ENCODE measurements at places on chromosomes 13 and 19.

DNA sequence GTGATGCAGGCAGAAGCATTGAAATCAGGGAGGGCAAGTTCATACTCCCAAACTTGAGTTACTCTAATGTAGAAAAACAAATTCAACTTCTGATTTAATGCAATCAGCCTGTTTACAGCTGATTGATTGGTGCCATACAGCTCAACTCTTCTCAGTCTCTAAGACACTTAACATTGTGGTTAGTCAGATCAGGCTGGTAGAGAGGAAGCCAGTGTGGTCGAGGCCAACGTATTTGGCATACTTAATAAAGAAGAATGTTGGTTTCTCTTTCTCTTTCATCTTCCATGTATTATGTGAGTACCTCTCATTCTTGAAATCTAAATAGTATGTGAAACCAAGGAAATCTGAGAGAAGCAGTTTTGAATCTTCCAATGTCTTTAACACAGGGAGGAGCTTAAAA lies 255.0 kb upstream of the SLITRK1 start:
- peak; percentile 48 for DNase-seq

DNA sequence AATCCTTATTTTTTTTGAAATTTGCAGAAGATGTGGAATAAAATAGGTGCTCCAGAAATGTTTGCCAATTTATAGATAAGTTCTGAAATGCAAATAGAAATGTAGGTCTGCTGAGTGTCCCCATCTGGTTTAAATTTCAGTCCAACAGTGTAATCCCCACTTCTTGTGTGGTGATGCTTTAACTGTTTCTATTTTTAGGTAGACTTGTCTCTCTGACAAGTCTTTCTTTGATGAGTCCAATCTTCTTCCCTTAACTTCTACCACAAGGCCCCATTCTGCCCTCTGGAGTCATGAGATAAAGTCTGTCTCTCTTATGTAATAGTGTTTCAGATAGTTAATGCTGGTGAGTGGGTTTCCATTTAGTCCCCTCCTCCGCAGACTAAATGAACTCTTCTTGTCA lies 390.4 kb downstream of the RFC3 start:
- no peak for DNase-seq

DNA sequence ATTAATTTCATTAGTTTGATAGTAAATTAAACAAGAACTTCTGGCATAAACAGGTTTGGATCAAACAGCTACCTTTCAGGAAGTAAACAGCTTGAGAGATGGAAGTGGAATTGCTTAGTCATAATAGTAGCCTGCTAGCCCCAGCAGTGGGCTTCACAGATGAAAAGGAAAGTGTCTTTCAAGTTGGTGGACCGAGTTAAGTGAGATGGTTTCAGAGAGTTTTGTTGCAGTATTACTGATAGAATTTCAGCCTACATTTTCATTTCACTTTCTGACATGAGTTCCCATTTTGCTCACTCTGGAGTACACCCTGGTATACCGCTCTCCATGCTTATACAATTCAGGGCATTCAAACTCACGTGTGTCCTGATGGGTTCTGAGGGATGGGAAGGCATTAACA lies 2.0 kb upstream of the PTOV1 start:
- DNase-seq, result no peak

GRCh38 chr13:93559718-93560117 lies 333.1 kb downstream of the GPC6 start:
- peak; percentile 80 for DNase-seq

- peak; percentile 45 for DNase-seq
Measured at GRCh38 chr13:33797622-33798021, 20.3 kb upstream of the RFC3 start.

GRCh38 chr19:7874897-7875273 lies 695 bp upstream of the PRR36 start:
- no peak for DNase-seq

DNA sequence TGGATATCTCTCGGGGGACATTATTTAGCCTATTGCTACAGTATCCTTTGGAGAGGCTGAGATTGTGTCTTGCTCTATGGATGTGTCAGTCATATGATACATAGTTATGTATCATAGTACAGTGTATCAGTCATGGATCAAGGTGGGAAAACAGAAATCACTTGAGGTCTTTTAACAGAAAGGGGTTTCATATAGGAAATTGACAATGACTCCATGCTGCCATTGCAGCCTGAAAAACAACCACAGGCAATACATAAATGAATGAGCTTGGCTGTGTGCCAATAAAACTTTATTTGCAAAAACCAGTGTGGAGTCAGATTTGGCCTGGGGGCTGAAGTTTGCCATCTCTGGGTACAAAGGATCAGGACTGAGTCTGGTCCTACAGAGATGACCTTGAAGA lies 35.4 kb downstream of the COLGALT1 start:
- DNase-seq, result no peak

GRCh38 chr13:79668201-79668752 lies 187.3 kb downstream of the NDFIP2 start:
- DNase-seq, result no peak

- peak; percentile 54 for DNase-seq
Measured at GRCh38 chr19:19405971-19406877, 749 bp downstream of the GATAD2A start.

DNA sequence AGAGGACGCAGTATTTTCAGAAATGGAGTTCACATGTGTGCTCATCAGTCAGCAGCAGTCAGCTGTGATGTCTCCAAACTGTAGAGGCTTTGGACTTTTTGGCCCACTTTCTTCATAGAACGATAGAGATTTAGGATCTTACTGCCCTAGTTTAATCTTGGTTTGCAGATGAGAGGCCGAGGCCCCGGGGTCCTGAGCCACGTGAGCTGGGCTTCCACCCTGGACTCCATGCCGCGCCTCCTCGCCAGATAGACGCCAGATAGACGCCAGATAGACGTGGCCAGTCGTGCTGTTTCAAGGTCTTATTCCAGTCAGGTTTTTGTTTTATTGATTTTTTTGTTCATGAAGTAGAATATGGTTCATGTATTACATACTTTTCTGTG lies 11.7 kb upstream of the MCF2L start:
- no peak for DNase-seq

DNA sequence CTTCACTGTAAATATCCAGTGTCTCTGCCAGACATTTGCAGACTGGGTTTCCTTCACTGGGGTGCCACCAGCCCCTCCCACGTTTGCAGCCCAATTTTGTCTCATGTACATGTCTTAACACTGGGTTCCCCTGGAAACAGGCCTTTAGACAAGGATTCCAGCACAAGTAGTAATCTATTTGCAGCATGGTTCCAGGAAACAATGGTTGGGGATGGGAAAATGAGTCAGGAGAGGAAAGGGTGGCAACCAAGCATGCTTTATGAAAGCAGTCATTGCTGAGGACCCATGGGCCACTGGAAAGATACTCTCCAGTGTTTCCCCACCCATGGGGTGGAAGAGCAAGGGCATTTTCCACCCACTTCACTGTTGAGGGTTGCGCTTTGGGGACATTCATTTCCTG lies 53.6 kb upstream of the FARP1 start:
- DNase-seq, result peak; percentile 88

All from fibroblast of lung (primary cell).